NCI-H460 (cell line): ENCODE measurements at places on chromosomes 2 and 18. TPM values are rescaled to one million over a fixed set of nuclear protein-coding genes. Genes with fewer than 3 reads are reported as not detected.

DNA sequence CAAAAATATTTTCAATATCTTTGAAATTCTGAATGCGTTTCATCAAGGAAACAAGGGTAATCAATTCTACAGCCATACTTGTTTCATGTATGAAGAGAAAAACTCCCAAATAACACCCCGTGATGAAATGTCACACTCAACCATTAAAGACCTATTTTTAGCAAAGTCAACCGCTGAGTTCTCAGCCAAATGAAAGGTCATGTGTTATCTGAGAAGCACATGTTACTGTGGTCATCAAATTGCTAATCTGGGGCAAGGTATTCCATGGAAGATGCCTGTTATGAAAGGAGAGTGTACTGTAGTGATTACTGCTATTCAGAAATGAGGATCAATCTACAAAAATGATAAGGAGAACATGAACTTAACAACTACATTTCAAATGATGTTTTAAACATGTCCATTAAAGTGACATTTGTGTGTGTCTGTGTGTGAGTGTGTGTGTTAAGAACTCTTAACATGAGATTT lies 126.7 kb downstream of the BCL2 start:
- DNase-seq = peak; percentile 33

DNA sequence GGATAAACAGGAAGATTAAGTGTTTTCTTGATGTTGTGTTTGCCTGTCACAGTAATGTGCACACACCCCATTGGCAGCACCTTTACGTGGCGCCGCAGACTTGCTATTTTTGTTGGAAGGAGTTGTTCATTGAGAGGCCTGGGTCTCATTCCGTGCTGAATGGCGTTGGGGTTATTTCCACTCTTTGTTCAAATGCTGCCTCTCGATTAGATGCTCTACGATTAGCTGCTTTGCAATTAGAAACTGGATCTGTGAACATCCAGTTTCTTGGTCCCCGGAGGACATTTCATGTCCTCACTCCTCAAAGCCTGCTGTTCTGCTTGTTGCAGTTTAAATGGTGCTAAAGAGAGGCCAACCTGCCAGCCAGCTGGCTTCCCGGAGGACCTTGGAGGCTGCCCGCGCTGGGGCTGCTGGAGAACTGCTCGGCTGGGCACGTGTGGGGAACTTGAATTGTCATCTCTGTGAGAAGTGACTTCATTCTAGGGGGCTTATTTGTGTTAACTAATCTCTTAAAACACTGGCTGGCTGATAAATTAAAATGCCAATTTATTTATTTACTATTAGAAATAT lies 117.4 kb upstream of the NABP1 start:
- DNase-seq = no peak

- DNase-seq = no peak
These were observed 28.4 kb upstream of the PXDN start for GRCh38 chr2:1772471-1773267.

DNA sequence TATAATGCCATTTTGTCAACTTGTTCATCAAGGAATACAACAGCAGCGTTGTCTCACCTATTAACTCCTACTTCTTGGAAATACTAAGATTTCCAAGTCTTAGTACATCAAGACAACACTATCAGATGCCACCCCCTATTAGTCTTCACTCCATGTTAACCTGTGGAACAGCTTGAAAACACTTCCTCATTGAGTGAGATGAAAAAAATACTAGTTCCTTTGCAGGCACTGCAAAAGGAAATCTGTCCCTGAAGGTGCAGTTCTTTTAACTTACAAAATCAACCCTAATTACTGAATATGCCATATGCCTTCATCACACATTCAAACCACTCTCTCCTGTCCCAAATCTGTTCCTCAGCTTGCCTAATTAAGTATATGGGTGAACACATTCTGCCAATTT lies 4.0 kb downstream of the CWC22 start:
- no peak for DNase-seq

DNA sequence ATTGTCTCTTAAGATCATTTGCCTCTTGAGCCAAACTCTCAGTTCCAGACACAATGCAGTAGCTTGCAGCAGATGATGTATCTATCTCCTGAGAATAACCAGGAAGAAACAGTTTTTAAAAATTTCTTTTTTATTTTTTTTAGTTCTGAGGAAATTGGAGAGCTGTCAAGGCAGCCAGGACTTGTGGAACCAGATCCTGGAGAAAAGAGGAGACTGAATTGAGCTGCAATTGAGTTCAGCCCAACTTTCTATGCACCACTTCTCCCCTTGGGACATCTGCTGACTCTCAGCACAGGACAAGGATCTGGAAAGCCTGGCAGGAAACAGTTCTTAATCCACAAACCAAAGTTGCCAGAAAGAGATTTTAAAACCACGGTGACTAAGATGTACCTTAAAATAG lies 13.5 kb upstream of the CSRNP3 start:
- no peak for DNase-seq

GRCh38 chr2:151459358-151459757 lies 49.7 kb downstream of the RIF1 start:
- no peak for DNase-seq

DNA sequence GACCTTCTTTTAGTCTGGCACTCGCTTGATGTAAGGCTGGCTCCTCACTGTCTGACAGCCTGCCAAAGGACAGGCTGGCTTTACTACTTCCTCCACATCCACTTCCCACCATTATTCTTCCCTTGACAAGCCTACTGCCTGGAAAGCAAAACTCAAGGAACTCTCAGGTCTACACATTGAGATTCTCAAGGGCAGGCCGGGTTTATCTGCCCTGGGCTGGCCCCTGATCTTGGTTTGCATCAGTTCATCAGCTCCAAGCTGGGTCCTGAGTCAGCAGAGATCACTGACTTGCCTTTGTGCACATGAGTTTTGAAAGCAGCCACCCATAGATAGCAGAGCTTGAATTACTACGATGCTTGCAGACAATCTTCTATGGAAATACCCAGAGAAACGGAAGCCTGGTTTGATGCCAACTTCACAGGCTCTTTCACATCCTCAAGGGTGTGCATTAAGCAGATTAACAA lies 53.9 kb downstream of the KCTD18 start:
- no peak for DNase-seq

- DNase-seq = no peak
These were observed 292.3 kb downstream of the ALPK2 start for GRCh38 chr18:58336605-58337004.

DNA sequence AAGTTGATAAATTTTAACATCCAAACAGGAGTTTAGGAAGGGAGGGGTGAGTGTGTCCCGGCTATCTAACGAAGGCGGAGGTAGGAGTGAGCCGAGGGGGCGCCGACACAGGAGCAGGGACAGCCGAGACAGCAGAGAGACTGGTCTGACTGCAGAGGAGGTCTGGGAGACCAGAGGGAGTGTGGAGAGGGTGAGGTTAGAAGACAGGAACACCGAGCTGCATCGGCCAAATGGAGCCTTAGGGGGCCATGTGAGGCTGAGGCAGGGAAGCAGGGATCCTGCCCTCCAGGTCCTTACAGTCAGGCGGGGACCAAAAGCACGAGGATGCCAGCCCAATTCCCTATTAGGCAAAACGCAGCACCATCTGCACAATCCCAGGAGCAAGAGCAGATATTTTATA lies 67.0 kb downstream of the SFXN5 start:
- DNase-seq = no peak

DNA sequence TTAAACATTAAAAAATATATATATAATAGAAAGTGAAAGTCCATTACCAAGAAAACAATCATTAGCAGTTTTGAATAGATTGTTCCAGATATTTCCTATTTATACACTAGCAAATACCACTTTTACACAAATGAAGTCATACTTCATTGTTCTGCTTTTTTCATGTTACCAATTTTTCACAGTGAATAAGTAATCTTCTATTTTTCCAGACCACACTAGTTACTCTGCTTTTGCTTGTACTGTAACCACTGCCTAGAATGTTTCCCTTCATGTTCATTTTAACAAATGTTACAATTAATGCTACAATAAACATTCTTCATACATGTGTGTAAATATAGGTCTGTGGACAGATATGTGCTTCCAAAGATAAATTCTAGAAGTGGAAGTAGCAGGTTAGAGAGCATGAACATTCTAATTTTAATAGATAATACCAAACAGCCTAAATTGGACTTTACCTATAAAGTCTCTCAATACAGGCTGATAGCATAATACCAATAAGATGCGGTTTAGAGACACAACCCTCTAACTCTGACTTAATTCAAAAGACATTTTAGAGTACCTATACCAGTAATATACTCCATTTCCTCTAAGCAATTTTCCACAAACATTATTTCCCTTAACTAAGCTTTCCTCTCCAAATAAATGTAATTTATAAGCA lies 17.0 kb downstream of the ITSN2 start:
- no peak for DNase-seq

GRCh38 chr2:9002637-9003365 lies 683 bp downstream of the MBOAT2 start:
- no peak for DNase-seq

DNA sequence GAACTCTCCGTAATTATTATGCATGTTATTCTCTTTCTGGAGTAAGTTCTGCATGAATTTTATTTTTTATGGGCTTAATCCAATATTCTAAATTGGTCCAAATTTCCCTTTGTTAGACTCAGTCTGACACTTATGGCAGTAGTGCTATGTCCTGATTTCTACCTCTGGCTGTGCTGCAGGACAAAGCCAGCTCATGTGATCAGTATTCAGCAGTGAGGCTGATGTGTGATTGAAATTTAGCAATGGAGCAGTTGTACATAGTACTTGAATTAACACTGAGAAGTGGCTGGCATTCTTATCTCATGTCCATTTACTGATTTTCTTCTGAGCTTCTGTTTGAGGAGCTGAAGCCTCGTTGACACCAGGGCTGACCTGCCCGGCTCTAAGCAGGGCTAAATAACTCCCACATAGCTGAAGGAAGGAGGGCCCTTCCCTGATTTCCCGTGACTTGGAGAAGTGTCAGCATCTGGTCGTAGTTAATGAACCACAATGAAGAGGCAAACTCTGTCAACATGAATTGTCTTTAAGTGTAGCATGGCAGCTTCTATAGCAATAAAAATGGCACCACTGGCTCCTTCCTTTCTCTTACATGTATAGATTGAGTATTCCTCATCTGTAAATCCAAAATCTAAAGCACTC lies 159.0 kb upstream of the RASGRP3 start:
- no peak for DNase-seq

DNA sequence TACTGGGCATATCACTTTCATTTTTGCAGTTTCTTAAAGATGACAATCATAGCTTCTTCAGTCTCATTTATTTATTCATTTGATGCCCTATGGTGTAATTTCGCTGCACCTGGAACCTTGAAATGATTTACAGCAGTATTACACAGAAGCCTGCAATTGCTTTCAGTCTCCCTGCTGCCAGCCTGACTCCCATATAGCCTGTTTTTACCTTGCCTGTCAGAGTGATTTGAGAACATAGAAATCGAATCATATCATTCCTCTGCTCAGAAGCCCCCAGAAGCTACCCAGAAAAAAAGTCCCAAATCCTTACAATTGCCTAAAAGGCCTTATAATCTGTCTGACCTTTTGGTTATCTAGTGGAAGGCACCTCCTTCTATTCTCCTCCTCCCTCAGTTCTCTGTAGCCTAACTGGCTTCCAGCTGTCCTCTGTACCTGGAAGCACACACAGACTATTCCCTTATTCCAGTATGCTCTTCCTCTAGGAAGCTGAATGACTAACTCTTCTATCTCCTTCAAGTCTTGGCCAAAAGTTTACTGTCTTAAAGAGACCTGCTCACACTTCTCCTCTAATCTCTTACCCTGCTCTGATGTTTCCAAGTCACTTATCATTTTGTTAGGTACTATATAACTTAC lies 12.6 kb downstream of the SCN3A start:
- no peak for DNase-seq

GRCh38 chr2:3754280-3754679 lies 50.9 kb downstream of the DCDC2C start:
- DNase-seq = no peak

GRCh38 chr2:99975386-99975785 lies 167.0 kb downstream of the AFF3 start:
- DNase-seq = no peak

GRCh38 chr2:109304242-109304641 lies 175.2 kb downstream of the SH3RF3 start:
- no peak for DNase-seq

DNA sequence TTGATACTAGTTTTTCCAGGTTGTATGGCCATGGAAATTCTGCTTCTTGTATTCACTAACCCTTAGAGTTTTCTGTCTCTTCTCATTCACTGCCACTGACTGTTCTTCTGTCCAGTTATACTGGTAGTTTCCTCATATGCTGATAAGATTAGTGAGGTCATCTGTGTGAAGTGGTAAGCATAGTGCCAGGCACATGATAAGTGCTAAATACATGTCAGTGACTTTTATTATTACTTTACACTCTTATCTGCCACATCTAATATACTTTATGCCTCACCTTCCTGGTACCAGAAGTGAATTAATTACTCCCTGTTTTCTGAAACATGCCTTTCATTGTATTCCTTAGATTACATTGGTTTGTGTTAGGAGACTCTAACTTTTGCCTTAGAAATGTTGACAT lies 91.3 kb downstream of the NBEAL1 start:
- no peak for DNase-seq

DNA sequence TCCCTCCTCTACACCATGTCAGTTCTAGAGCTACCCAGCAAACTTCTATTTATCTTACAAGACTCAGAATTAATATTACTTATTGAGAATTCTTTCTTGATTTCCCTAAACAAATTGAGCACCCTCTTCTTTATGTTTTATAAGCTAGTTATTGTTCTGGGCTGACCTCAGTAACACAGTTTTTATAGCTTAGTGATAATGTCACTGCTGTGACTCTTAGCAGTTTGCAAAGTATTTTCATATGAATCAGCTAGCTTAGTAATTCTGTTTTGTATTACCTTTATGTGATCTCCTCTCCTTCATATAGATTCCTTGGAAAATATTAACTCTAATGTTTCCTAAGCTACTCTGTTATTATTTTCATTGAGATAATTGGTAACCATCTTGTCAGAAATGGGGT lies 114.9 kb downstream of the PMS1 start:
- DNase-seq = no peak

TACR1 gene
- 0.10 and 0.26 TPM in 2 replicates for total RNA-seq

CRYGC gene
- not detected in 2 replicates for total RNA-seq

SLC4A5 gene
- total RNA-seq = 0.40 and 1.6 TPM in 2 replicates

GPR155 gene
- total RNA-seq = 2.1 and 2.2 TPM in 2 replicates

TRMT61B gene
- 22.4 and 29.4 TPM in 2 replicates for total RNA-seq

EFEMP1 gene
- 827 and 872 TPM in 2 replicates for total RNA-seq

CDH2 gene
- 0.77 and 1.2 TPM in 2 replicates for total RNA-seq

AKAIN1 gene
- total RNA-seq = not detected in 2 replicates

DES gene
- 0.38 and 0.50 TPM in 2 replicates for total RNA-seq
